Smooth muscle cell of bladder (primary cell): ENCODE measurements at places on chromosomes 7 and 10. TPM values are rescaled to one million over a fixed set of nuclear protein-coding genes. Genes with fewer than 3 reads are reported as not detected.

AVPI1 gene
- 28.0 and 44.7 TPM in 2 replicates for total RNA-seq

MPP7 gene
- total RNA-seq: 0.18 and 0.28 TPM in 2 replicates

HTR5A gene
- not detected in 2 replicates for total RNA-seq

TAS2R5 gene
- total RNA-seq: 0.57 and 0.92 TPM in 2 replicates

IMMP2L gene
- 8.8 and 14.3 TPM in 2 replicates for total RNA-seq

GDF2 gene
- not detected in 2 replicates for total RNA-seq

SEMA3D gene
- total RNA-seq: 4.6 and 12.1 TPM in 2 replicates

C7orf25 gene
- total RNA-seq: 3.3 and 5.1 TPM in 2 replicates

ASB15 gene
- total RNA-seq: not detected in 2 replicates

NPSR1 gene
- total RNA-seq: not detected in 2 replicates

VWA2 gene
- 0.14 TPM in 1 of 2 replicates, not detected in the other for total RNA-seq

COMTD1 gene
- 5.5 and 7.4 TPM in 2 replicates for total RNA-seq
